ENCODE measurements at places on chromosomes 7 and 10. TPM values are rescaled to one million over a fixed set of nuclear protein-coding genes. Genes with fewer than 3 reads are reported as not detected.
A peak's percentile ranks its signal among the peaks of the same experiment; 100 is the strongest.

- no peak for DNase-seq
These were observed 29.5 kb downstream of the CDK13 start for GRCh38 chr7:39979406-39980073.

The POLD2 gene
- 96.5 TPM for total RNA-seq

DNA sequence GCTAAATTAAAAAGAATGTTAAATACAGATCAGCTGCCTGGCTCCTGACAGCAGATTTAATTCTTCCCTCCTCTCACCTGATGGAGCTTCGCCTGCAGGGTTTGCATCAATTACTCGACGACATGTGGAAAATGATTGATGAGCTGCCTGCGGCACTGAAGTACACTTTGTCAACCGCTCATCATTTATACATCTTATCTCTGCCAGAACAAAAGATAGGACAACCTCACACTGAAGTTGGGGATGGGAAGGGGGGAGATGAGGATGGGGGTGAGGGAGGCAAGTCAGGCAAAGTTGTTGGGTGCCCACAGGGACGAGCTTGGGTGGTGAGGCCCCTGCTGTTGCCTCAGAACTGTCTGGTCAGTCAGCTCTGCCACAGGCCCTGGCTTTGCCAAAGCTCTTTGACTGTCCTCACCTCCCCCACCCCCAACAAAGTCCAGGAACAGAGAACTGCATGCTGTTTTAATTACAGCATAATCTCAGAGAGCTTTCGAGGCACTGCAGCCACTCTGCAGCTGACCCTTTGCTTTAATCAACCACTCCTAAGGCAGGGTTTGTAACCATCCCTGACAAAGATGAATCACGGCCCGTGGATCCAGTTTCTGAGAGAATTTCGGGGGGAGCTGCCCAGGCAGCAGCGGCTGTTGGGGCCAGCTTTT, 702.3 kb downstream of the LRMDA start:
- DNase-seq, result no peak

The CHCHD2 gene
- 368 TPM for total RNA-seq

The GPR141 gene
- total RNA-seq, result not detected

The CTAGE15 gene
- not detected for total RNA-seq

DNA sequence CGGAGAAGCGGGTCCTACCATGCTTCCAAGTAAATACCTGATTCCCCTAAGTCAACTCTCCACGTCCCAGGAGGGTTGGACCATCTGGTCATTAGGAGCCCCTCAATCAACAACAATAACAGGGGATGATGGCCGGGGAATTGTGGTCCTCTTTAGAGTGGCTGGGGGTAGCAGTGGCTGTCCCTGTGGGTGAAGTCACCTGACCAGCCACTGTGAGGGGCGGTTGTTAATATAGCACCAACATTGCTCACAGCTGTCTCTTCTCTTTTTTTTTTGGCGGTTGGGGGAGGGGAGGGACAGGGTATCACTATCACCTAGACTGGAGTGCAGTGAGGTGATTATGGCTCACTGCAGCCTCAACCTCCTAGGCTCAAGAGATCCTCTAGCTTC, 67.9 kb downstream of the SPDYE5 start:
- DNase-seq, result no peak

GRCh38 chr7:138049505-138050116, 26.6 kb upstream of the AKR1D1 start:
- no peak for DNase-seq

The MSS51 gene
- total RNA-seq, result 3.5 TPM

The CREB5 gene
- total RNA-seq, result 13.8 TPM

- peak; percentile 58 for DNase-seq
These were observed 39.7 kb upstream of the TEX47 start for GRCh38 chr7:88835147-88835728.

DNA sequence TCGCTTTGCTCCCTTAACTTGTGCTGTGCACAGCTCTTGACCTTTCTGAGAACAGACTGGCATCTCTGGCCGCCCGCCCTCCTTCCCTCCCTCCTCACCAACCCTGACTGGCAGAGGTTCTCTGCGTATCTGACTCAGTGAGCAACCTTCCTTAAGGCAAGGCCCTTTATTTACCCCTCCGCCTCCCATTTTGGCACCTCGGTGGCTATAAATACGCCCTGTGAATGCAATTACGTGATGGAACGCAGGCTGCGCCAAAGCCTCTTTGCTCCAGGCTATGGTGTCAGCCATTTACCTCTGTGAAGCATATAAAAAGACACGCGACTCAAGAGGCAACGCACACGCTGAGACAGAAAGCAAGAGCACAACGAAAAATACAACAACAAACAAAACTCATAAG, 764.3 kb downstream of the SUGCT start:
- no peak for DNase-seq

GRCh38 chr7:125390981-125391380, 461.4 kb upstream of the POT1 start:
- DNase-seq, result peak; percentile 76

The C10orf105 gene
- total RNA-seq, result not detected

The VSTM4 gene
- 0.07 TPM for total RNA-seq

The UPP1 gene
- 53.6 TPM for total RNA-seq

The FOXI2 gene
- not detected for total RNA-seq
